ENCODE measurements at places on chromosomes 11 and 22.
A peak's percentile ranks its signal among the peaks of the same experiment; 100 is the strongest.

- no peak for DNase-seq
Measured at GRCh38 chr11:32071811-32072210, 19.1 kb upstream of the RCN1 start.

DNA sequence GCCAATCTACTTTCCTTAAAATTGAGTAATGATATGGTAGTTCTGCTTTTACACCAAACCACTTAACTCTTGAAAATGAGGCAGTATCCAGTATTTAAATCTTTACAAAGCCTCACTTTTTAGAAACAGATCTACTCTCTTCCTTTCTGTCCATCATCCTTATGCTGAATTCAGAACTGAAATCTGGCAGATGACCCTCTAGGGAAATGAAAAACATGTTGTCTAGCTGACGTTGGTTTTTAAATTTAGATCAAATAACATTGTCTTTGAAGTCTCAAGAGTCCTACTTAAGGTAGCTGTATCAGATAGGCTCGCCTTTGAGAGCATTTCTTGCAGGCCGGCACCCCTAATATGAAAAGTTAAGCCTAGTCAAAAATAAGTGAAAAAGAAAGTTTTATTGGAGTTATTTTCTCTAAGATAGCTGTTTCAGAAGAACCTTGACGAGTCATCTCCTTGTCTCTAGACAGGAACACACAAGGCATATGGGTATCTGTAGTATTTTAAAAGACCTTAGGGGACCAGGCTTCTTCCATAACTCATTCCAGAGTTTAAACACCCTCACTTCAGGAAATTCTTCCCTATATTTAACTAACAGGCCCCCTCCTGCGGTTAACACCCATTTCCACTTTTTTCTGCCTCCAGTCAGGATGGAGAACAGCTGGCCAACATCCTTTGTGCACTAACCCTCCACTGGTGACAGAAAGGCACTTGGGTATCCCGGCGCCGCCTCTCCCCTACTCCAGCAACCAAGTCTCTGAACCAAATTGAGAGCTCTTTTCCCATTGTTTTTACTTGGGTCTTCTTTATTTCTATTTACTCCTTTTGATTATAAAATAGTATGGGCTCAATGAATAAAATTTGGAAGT lies 81.2 kb downstream of the WNT11 start:
- no peak for DNase-seq

- DNase-seq, result no peak
Measured at GRCh38 chr11:17579451-17579850, 32.4 kb downstream of the OTOG start.

DNA sequence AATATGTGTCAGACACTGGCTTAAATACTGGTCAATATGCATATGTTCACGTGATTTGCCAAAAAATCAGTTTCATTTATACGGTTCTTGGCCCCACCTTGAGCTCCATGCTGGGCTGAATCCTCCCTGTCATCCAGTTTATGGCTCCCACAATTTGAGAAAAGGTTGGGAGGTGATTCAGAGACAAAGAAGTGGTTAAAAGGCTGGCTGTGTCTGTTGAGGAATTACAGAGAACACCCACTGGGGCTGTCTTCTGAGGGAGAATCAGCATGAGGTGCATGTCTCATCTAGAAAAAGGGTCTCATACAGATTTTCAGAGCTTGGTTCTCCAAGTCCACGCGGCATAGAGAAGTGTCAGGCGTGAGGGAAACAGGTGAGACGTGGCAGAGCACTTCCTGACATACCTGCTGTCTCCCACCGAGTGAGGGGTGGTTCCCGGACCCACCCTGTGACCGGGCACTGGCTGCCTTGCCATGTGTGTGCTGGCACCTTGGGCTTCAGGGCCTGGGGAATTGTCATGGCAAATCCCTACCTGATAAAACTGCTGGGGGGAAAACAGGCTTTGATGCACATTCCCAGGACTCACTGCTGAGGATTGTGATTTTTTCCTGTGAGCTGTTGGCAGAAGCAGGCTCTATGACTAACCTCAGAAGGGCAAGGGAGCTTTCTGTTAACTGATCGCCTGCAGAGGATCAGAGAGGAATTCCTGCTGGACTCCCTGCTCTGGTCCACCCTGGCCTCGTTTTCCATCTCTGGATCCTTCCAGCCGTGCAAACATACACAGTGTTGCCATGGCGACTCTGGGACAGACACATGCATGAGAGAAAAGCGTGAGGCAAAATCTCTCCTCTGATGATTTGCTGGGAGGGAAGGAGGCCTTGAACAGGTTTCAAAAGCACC lies 223.6 kb downstream of the ADAMTS15 start:
- DNase-seq, result peak; percentile 15

- DNase-seq, result no peak
Measured at GRCh38 chr22:23179381-23180299, 669 bp upstream of the BCR start.

DNA sequence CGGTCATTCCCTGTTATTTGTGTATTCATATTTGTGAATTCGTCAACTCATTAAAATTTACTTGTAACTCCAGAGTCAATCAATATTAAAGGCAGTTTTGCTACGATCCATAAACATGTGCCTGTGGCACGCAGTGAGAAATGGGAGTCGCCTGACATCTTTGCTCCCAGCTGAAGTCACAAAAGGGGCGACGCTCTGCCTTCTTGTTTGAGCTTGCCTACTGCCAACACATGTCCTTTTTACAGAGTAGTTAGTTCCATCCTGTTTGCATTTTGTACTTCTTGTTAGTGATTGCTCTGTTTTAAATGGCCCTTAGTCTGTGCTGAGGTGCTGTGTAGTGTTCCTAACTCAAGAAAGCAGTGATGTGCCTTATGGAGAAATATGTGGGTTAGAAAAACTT lies 305.3 kb downstream of the ETS1 start:
- no peak for DNase-seq

GRCh38 chr11:85385111-85385510 lies 242.0 kb downstream of the DLG2 start:
- no peak for DNase-seq

DNA sequence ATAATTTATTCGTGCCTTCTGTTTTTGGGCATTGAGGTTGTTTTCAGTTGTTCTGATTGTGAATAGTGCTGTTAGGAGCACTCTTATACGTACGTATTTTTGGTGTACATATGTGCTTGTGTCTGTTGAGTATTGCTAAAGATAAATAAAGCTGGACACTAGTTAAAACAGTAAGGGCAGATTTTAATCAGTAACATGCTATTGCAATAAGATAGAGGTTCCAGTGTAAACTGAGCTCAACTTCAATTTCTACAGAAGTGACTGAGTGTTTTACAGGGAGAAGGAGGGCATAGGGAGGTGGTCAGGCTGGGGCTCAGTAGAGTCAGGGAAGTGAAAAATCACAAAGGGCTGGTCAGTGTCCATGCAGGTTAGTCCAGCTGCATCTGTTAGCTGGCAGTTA lies 76.0 kb upstream of the PARVA start:
- DNase-seq, result no peak

GRCh38 chr22:22786301-22787115 lies 101.1 kb upstream of the IGLL5 start:
- DNase-seq, result peak; percentile 4

GRCh38 chr11:128819198-128819597 lies 47.9 kb downstream of the KCNJ1 start:
- DNase-seq, result no peak

DNA sequence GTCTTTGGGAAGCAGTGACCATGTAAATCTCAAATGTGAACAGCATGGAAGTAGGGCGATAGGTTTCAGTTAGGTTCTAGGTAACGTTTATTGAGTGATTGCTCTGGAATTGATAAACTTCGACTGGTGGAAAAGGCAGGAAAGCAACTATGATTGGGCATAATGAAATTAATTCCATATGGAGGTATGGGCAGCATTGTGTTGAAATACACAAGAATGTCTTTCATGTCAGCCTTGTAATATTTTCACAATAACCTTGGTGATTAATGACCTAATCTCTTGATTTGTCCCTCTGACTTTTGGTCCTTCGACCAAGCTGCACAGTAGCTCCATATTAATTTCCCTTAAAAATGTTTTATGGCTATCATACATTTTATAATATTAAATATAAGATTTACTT lies 2.8 kb downstream of the CEP57 start:
- DNase-seq, result no peak

DNA sequence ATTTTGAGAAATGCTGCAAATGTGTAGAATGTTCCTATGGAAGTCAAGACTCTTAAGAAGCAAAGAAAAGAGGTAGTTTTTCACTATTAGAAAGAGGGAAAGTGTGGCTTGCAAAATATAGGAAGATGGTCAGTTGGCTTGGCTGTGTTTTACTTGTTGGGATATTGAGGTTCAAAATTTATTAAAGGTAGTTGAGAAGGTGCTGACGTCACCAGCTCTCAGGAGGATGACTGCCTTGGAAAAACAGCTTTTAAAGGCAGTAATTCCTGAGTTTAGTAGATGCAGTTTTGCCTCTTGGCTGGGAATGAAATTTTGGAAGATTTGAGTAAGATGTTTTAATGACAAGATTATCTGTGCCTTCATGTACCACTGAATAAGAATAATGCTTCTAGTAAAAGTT lies 336 bp downstream of the OR4D9 start:
- no peak for DNase-seq

DNA sequence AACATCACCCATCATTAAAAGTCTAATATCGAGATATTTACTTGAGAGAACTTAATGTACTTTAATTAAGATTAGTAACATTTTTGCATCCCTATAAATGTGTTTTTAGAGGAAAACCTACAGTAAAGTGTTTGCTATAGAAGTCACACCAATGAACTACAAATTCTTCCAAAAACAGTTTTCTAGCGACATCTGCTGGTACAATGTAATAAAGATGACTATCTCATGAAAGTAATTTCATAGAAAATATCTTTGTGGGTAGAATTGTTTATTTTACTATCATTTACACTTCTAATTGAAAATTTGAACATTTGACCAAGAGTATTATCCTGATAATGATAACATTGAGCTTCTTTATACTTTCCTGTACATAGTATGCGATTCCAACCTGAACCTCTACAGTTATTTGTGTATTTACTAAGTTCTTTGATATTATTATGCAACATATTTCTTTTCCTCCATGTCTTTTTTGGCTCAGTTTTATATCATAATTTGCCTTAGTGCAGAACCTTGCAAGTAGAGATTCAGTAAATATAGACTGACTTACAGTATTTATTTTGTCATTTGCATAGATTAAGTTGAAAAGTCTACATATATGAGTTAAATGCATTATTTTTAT lies 252.7 kb downstream of the TMEM135 start:
- DNase-seq, result peak; percentile 77

GRCh38 chr11:3609416-3610265 lies 32.2 kb downstream of the ART5 start:
- no peak for DNase-seq

- DNase-seq, result no peak
Measured at GRCh38 chr11:61082931-61083531, 19.3 kb upstream of the CD5 start.

- no peak for DNase-seq
Measured at GRCh38 chr11:102229510-102230123, 87.7 kb upstream of the BIRC3 start.

DNA sequence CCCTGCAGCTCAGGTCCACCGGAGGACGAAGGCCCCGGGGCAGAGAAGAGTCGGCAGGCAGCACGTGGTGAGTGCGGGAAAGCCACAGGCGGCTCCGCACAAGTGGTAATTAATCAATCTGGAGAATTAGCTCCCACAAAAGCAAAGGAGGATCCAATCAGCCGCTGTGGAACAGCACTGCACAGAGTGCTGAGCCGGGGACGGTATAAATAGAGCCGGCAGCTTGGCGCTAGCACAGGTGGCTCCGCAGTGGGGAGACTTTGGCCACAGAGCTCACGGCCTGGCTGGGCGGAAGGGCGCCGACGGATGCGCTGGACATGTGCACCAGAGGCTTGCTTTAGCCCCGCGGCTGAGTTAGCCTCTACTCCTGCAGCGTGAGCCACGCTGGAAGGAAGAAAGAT lies 48.9 kb downstream of the IGSF9B start:
- DNase-seq, result no peak
